AG09319 (cell line): ENCODE measurements at places on chromosomes 7 and 10.

DNA sequence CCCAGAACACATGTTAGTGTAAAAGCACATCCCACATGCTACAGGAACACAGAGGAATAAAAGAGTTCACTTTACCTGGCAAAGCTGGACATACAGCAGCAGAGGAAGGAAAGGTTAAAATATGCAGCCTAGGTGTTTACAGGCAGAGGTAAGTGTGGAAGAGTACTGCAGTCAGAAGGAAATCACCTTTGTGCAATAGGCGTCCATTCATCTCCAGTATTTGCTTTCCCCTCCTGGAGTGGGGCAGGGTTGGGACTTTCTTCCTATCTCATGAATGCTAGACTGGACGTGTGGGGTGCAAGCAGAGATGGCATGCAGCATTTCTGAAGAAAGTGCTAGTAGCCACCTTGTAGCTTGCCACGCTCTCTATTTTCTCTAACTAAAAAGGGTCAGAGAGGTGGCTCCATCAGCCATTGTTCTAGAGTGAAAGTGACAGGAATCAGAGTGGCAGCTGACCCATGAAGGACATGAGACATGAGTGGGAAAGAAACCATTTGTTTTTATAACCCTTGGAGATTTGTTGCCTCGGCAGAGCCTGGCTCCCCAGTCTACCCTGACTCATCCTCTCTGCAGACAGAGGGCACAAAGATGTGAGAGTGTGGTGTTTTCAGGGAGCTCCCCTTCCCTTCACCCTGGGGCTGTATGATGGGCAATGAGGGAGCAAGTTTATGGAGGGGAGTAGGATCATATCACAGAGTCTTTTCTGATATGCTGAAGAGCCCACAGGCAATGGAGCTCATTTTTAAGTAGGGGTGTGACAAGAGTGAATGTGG, 101.2 kb upstream of the SEC61G start:
- DNase-seq: no peak

GRCh38 chr10:34764472-34764946, 50.6 kb downstream of the PARD3 start:
- no peak for DNase-seq

DNA sequence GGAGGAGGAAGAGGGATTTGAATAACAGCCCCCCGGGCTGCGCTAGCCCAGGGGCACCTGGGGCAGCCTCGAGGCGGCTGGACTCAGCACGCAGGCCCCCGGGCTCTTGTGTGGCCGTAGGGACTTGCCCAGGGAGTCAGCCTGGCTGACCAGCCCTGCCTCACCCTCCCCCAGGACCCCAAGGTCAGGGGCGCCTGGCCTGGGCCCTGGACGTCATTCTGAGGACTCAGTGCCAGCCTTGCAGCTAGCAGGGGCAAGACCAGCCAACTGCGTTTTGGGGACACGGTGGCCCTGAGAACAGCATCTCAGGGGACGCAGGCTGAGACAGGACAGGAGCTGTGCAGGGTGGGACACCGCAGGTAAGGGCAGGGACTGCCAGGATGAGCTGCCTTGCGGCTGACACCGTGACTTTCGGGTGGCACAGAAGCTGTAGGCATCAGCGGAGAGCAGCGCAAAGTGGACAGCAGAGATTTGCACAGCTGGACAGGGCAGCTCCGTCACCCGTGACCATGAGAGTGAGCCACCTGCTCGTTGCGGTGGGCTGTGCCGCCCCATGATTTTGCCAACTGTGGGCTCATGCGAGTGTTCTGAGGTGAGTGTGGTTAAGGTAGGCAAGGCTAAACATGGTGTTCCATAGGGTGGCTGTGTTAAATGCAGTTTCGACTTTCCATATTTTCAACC, 48.1 kb upstream of the UBE3C start:
- DNase-seq: no peak

DNA sequence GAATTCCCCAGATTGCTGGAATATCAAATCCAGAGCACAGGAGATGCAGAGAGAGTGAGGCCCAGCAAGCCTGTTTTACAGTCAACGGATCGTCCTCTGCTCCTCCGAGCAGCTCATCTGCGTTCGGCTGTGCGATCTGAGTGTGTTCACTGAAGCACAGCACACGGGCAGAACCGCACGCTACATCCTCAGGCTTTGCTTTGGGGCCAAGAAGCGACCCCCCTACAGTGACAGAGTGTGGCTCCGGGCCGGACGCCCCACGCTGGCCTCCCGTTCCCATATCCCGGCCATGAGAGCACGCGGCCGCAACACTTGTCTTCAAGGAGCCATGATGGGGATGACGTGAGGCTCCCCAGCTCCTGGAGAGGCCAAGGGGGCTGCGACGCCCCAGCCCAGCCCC, 431.4 kb downstream of the DNAJB6 start:
- no peak for DNase-seq

GRCh38 chr10:7819121-7819460, 786 bp downstream of the TAF3 start:
- DNase-seq: peak; percentile 11
